ENCODE measurements at places on chromosomes 3 and 15.

DNA sequence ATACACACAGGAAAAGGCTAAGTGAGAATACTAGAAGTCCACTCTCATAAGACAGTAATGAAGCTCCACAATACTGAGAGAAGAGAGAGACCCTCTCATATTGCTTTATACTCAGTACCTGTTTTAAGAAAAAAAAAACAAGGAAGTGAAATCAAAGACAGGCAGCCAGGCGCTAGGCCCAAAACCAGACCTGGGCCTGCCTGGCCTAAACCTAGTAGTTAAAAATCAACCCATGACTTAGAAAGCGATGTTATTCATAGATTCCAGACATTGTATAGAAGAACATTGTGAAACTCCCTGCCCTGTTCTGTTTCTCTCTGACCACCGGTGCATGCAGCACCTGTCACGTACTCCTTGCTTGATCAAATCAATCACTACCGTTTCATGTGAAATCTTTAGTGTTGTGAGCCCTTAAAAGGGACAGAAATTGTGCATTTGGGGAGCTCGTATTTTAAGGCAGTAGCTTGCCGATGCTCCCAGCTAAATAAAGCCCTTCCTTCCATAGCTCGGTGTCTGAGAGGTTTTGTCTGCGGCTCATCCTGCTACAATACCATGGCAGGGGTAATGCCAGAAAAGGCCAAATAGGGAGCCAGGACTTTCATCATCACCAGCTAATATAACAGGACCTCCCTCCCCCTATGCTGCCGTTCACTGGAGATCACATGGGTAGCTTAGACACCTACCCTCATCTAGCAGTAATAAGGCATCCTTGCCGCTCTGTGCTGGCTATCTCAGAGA lies 1294.1 kb downstream of the NSUN3 start:
- no peak for DNase-seq

DNA sequence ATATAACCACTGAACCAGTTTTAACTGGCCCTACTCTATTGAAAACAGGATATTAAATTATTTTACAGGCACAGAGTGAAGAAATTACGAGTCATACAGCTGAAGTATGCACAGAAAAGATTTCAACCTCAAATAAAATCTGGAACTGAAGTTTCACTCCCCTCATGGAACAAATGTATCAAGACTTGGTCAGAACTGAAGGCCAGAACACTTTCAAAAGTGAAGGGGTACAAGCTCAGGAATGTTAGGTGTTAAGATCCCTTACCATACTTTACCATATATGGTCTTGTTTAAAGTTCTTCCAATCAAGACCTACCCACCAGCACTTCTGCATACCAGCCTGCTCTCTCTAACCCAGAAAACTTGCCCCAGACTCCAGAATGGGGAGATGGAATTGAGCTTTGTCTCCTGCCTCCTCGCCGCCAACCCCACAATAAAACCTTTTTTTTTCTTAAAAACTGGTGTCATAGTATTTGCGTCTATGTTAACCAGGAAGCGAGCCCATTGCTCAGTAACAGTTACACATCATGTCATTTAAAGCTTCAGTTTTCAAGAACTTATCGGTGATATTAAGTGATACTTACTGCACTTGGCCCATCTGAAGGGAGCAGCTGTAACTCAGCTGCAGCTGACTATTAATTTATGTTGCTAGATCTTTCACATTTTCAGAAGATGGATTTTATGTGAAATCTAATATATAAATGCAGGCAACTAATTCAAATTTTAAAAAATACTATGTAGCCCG lies 59.9 kb downstream of the OXSM start:
- DNase-seq = no peak

DNA sequence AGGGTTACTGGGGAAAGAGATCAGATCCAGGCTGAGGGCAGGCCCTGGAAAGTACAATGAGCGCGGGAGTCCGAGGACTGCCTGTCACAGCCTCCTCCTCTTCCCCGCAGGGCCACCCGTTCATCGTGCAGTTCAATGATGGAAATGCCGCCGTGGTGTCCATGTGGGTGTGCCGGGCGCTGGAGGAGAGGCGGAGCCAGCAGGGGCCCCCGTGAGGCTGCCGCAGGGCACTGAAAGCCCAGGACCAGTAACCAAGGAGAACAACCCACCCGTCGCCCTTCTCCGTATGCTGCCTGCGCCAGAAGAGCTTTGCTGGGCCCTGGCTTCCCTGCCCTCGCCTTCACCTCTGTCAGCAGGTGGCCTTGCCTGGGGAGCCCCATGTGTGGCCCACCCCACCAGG lies 18.8 kb upstream of the SKOR1 start:
- no peak for DNase-seq

DNA sequence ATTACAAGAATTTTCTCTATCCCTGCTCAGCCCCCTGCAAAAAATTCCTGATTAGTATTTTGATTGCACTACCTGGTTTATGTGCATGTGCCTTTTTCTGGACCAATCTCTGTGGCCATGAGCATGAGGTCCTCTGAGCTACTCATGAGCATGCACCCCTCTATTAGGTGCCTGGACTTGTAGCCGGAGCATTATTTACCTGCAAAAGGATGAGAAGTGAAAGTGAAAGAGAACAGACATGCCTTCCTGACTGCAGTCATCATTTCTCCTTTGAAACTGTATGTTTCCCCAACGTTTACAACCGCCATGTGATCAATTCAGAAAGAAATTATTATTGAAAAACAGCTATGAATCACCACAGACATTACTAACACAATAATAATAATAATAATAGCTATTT lies 1008.8 kb downstream of the ROBO2 start:
- DNase-seq = no peak

DNA sequence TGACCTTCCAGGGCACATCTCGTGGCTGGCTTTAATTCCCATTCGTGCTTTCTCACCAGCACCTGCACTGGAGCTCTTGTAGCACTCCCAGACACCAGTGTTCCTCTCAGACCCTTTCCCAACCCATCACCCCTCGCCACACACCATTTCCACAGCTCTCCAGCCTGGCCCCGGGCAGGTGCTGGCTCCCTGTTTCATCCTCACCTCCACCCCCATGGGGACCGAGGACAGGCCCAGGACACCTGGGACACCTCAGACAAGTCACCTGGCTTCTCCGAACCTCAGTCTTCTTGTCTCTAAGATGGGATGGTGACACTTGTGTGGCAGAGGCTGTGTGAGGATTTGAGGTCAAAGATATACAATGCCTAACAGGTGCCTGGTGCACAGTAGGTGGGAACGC lies 27.4 kb upstream of the GP9 start:
- DNase-seq = no peak

GRCh38 chr3:181265750-181266333 lies 276.3 kb upstream of the DNAJC19 start:
- no peak for DNase-seq

GRCh38 chr15:52117549-52117948 lies 5.0 kb upstream of the BCL2L10 start:
- DNase-seq = no peak

- no peak for DNase-seq
Observed at GRCh38 chr3:100354850-100355249, 20.3 kb downstream of the NIT2 start.

- DNase-seq = no peak
Observed at GRCh38 chr3:134839422-134839821, 44.4 kb downstream of the EPHB1 start.

- DNase-seq = peak; percentile 52
Observed at GRCh38 chr3:5053021-5053831, 68.9 kb upstream of the ARL8B start.

Measured in GM04504 (cell line).